CD4-positive, alpha-beta T cell treated with Interleukin-12 subunit alpha and Interleukin-12 subunit beta, for 1 hour (primary cell): ENCODE measurements at places on chromosomes 1 and 21.

GRCh38 chr1:82704966-82705365, 904.2 kb downstream of the ADGRL2 start:
- DNase-seq: no peak

DNA sequence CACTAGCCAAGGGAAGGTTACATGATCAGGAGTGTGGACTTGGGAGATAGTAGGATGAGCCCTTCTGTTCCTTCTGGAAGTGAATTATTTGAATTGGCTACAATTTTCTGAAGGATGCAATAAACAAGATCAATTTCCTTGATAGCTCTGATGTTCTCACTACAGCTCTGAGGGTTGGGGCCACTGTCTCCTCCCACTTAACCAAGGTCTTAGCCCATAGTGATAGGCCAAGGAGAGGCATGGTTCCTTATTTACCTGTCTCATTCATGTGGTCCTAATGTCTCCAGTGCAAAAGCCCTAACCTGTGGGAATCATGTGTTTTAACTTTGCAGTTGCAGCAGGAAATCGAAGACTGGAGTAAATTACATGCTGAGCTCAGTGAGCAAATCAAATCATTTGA, 34.8 kb downstream of the MIA3 start:
- no peak for DNase-seq

DNA sequence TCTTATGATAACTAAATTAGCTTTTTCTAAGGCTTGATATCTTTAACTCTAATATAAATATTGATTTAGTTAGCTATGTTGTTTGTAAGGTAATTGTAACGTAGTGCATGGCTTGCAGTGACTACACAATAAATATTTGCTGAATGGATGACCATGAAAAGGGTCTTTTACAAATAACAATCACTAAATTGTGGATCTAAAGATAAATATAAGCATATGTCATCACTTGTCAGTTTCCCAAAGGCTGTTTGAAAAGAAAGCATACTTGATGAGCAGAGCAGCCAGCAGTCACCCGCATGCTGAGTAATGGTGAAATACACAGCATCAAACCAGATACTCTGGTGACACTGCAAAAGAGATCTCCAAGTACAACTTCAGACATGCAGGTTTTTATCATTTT, 92.5 kb upstream of the FMN2 start:
- DNase-seq: no peak

DNA sequence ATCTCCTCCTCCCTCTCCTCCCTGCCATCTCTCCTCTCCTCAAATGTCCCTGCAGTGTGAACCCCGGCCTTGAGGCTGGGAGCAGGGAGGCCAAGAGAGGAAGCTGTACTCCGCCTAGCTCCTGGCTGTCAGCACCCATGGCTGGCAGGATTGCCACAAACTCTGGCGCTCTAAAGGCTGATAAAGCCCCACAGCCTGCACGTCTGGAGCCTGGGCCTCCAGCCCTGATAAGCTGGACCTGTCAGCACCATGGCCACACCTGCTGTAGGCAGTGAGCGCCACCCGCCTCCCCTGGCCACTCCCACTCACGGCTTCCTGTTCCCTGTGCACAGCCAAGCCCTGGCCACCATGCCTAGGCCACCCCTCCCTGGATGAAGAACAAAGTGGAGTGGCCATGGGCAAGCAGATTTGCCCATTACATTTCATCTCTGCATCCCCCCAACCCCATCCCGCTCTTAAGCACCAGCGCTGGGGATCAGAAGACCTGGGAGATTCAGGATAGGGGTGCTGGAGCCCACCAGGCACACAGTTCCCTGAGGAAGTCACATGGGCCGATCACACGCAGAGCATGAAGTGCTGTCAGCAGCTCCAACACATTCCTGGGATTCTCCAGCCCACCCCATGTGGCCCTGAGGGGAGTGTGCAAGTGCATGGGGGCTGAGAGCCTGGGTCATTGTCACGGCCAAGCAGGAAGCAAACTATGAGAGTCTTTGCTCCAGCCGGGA, 24.2 kb upstream of the NPPB start:
- DNase-seq: no peak

- peak; percentile 60 for DNase-seq
Observed at GRCh38 chr1:58782178-58783089, 1.4 kb downstream of the JUN start.

DNA sequence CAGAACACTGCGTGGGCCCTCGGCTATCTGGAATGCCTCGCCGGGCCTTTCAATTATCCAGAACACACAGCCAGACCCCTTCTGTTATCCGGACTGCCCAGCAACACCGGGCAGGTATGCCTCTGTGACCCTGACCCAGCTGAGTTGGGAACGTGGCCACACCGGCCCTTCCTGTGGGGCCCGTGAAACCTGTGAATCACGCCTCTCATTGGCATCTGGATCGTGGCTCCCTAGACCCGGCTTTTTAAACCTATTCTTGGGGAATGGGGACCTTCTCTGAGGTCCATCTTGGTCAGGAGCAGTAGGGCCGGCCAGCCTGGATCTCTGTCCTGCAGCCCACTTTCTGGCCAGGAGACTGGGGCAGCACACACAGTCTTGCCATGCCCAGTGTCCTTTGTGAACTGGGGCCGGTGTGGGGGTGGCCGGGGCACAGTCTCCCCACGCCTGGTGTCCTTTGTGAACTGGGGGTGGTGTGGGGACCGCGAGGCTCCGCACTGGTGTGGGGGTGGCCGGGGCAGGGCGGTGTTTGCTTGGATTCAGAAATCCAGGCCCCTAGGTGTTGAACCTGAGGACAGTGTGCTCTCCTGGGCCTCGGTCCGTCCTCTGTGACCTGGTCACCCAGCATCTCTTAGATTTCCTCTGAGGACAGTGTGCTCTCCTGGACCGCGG, 11.1 kb downstream of the COL18A1 start:
- DNase-seq: no peak

- no peak for DNase-seq
Observed at GRCh38 chr1:248733566-248733965, 22.0 kb downstream of the LYPD8 start.
